Liver (tissue), 10 donors: ENCODE measurements at places on chromosomes 1 and 21. TPM values are rescaled to one million over a fixed set of nuclear protein-coding genes. Genes with fewer than 3 reads are reported as not detected.

The IL10 gene
- total RNA-seq, result 0.23 TPM

The LCE2A gene
- total RNA-seq, result not detected

The PLEKHN1 gene
- total RNA-seq, result 0.17 TPM

The SYCP1 gene
- total RNA-seq, result not detected

The LHX8 gene
- not detected for total RNA-seq

The TAF13 gene
- 19.3 TPM for total RNA-seq

The FCRL2 gene
- 0.08 TPM for total RNA-seq

The LAX1 gene
- total RNA-seq, result 0.67 TPM

The DEPDC1 gene
- total RNA-seq, result 18.3 TPM

The SEMA4A gene
- total RNA-seq, result 3.5 TPM

The KDF1 gene
- total RNA-seq, result 1.4 TPM

The FCGR3B gene
- total RNA-seq, result 9.2 TPM

The C1QTNF12 gene
- total RNA-seq, result not detected

The KPRP gene
- not detected for total RNA-seq

The RAB7B gene
- total RNA-seq, result not detected

The LDLRAP1 gene
- total RNA-seq, result 5.2 TPM

The TOMM20 gene
- total RNA-seq, result 34.9 TPM
